Activated T-cell treated with anti-CD3 and anti-CD28 coated beads, Interleukin-2, amount 50 U/mL, for 1 hour (primary cell): ENCODE measurements at places on chromosomes 16 and 17.

GRCh38 chr17:66978514-66979061, 14.1 kb downstream of the CACNG4 start:
- no peak for DNase-seq

DNA sequence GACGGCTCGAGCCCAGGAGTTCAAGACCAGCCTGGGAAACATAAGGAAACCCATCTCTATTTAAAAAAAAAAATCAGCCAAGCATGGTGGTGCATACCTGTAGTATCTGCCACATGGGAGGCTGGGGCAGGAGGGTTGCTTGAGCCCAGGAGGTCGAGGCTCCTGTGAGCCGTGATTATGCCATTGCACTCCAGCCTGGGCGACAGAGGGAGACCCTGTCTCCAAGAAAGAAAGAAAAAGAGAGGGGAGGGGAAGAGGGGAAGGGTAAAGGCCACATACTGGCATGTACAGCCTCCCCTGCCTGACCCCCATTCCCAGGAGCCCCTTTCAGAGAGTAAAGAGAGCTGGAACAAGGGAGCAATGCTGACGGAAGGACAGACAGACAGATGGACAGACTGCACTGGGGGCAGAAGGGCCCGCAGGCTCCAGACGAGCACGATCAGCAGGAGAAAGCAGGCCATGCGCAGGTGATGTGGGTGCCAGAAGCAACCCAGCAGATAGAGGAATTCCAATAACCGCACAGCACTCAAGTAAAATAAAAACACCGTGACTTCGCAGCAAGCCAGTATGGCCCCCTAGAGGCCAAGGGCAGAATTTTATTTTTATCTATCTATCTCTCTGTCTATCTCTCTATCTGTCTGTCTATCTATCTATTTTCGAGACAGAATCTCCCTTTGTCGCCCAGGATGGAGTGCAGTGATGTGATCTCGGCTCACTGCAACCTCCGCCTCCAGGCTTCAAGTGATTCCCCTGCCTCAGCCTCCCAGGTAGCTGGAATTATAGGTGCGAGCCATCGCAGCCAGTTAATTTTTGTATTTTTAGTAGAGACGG, 27.1 kb upstream of the SNN start:
- DNase-seq: peak; percentile 52

DNA sequence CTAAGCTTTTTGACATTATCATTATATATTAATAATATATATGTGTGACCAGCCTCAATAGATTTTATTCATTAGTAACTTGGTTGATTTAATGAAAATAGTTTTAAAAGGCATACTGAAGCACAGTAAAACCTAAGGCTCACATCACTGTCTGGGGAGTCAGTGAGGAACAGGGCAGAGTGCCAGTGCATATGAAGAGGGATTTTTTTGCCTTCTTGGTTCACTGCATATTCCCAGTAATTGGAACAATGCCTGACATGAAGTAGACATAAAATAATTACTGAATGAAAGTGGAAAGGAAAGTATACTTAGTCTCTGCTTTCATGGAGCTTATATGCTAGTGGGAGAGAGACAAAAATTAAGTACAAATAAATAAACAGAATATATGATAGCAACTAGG, 81.1 kb downstream of the FTO start:
- DNase-seq: no peak

DNA sequence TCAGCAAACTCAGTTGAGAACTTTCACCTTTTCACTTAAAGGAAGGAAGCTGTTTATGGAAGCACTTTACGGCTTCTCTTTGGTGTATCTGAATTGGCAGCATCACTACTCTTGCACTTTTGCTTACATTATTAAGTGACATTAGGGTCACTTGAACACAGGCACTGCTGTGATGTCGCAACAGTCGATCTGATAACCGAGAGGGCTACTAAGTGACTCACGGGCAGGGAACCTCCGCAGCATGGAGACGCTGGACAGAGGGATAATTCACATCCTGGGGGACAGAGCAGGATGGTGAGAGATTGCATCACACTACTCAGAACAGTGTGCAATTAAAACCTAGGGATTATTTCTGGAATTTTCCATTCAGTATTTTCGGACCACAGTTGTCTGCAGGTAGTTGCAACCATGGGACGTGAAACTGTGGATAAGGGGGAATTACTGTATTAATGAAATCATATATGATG, 56.5 kb downstream of the DNAH2 start:
- DNase-seq: no peak

DNA sequence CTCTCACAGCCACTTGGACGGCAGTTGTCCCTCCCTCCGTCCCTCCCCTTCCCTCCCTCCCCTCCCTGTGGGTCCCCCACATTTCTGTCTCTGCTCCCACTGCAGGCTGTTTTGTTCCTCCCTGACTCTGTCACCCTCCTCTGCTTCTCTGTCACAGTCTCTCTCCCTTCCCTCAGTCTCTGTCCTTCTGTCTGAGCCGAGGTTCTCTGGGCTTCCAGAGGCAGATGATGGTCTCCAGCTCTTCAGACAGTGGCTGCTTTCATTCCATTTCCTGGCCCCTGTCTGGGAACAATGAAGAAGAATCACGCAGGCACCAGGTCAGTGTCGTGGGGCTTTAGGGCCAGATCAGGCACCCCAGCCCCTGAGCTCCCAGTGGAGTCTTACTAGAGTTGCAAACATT, 8.8 kb upstream of the CYB561 start:
- DNase-seq: no peak

- peak; percentile 66 for DNase-seq
These were observed 3.8 kb upstream of the CHD3 start for GRCh38 chr17:7884581-7885366.

DNA sequence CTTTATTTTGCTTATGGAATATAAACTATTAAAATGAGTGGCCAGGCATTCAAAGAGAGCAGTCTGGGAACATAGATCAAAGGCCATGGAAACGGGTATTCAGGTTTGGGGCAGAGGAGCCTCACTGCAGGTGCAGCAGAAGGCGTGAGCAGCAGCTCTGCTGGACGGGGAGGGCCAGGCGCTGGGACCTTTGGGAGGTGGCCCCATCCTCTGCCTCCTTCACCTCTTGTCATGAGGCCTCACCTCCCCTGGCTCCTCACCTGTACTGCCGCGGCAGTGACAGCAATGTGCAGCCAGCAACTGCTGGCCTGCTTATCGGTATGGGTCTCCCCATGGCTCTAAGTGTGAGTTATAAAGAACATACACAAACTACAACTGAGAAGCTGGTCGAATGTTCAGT, 109.4 kb downstream of the CDK5R1 start:
- no peak for DNase-seq

- no peak for DNase-seq
These were observed 40.1 kb upstream of the AMZ2 start for GRCh38 chr17:68207651-68208253.
